Stimulated activated CD4-positive, alpha-beta T cell treated with anti-CD3 and anti-CD28 coated beads, Interleukin-1b, Interleukin-23, amount 100 ng/mL, for 24 hours (primary cell): ENCODE measurements at places on chromosomes 7 and 10.

DNA sequence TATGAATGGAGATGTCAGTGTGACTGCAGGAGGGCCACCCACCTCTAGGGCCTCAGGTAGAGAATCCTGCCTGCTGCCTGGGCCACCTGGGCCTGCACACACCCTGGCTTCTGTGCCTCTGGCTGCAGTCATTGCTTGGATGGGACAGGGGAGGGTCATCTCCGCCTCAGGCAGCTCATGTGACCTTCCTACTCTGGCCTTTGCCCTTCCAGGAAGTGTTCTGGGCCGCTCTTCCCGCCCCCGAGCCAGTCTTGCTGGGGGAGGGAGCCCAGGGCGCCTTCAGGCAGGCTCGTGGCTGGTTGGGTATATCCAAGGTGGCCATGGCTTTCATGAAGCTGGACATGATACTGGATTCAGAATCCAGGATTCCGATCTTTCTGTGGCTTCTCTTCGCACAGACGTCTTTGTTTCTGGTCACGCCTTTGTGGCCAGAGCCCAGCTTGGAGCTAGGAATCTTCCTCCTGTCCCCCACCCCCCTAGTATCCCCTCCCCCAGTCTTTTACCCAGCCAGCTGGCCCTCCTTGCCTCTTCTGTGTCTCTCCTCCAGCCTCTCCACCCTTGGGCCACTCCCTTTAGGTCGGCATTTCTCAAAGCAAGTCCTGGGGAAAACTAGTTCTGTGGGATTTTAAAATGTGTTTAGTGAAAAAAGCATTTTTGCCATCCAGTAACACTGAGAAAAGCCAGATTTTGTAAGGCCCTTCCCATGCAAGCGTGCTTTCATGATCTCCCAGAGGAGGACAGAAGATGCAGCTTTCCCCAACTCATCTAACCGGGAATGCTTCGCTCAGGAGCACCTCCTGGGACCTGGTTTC is 119.6 kb downstream of the ZMIZ1 start:
- no peak for DNase-seq

DNA sequence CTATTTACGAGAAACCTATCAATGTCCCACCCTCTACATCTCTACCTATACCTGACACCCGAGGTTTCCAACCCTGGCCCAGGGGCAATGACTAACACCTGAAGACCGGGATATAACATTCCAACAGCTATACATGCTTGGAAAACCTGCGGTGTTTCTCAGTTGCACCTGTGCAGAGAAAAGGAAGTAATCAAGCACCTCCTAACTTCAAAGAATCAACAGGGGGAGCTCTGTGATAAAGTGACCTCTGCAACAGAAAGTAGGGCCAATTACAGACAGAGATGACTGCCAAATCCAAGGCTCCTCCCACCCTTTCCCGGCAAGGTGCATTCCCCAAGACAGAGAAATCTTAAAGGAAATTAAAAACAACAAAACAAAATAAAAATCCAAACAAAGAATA is 41.3 kb downstream of the CCDC6 start:
- no peak for DNase-seq

DNA sequence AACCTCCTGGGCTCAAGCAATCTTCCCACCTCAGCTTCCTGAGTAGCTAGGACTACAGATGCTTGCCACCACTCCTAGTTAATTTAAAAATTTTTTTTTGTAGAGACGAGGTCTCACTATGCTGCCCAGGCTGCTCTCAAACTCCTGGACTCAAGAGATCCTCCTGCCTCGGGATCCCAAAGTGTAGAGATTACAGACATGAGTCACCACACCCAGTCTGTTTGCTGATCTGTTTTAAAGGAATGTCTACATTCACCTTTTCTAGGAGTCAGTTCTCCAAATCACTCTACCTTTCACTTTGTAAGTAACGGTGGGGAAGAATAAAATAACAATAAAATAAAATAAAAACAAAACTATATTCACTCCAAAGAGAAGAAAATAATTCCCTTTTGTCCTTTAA is 86.6 kb upstream of the AGBL3 start:
- no peak for DNase-seq

DNA sequence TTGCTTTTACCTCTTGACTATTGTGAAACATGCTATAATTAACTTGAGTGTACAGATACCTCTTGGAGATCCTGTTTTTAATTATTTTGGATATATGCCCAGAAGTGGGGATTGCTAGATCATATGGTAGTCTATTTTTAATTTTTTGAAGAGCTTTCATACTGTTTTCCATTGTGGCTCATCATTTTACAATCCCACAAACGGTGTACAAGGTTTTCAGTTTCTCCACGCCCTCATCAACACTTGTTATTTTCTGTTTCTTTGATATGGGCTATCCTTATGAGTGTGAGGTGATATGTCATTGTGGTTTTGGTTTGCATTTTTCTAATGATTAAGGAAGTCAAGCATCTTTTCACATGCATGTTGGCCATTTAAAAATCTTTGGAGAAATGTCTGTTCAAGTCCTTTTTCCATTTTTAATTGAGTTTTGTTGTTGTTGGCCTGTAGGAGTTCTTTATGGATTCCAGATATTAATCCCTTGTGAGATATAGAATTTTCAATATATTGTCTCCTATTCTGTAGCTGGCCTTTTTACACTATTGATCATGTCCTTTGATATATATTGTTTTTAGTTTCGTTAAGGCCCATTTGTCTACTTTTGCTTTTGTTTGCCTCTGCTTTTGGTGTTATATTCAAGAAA is 7.5 kb downstream of the AGK start:
- no peak for DNase-seq

GRCh38 chr7:30429156-30429530 is 49.4 kb downstream of the NOD1 start:
- no peak for DNase-seq
